Anterior cingulate cortex (tissue), 58 donors: ENCODE measurements at places on chromosomes 3 and 15.

DNA sequence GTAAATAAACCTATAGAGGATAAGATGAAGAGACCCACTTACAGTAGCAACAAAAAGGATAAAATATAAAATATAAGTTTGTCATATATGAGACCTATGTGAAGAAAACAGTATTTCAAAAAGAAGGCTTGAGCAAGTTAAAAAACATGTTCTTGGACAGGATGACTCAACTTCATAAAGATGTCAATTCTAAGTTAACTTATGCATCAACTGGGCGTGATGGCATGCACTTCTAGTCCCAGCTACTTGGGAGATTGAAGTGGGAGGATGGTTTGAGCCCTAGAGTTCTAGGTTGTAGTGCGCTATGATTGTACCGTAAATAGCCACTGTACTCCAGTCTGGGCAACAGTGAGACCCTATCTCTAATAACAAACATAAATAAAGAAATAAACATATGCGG is 59.7 kb downstream of the PDCD6IP start:
- DNase-seq = no peak

DNA sequence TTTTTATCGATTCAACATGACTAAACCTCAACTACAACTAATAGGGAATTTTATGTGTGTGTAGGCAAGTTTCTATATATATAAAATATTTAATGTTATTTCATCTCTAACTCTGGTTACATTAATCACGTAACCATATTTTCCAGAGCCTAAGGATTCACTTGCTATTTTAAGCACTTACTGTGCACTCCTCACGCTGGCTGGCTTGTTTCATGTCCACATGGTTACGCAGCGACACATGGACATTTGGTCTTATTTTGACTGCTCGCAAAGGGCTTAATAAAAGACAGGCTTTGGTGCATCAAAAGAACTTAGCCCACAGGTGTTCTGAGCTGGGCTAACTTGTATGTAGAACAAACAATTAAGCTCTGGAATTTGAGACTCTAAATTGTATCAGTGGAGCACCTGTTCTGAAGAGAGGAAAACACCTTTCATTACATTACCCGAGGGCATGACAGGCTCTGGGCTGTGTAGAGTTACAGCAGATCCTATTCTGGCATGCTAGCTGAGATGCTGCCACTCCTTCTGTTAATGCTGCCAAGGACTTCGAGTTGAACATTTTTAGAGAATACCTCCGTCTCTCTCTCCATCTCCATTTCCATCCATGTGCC is 130.0 kb upstream of the NR2F2 start:
- DNase-seq = no peak

- DNase-seq = no peak
These were observed 1.3 kb downstream of the GNAT1 start for GRCh38 chr3:50192689-50193141.

GRCh38 chr3:100087198-100087597 is 27.1 kb downstream of the FILIP1L start:
- no peak for DNase-seq

DNA sequence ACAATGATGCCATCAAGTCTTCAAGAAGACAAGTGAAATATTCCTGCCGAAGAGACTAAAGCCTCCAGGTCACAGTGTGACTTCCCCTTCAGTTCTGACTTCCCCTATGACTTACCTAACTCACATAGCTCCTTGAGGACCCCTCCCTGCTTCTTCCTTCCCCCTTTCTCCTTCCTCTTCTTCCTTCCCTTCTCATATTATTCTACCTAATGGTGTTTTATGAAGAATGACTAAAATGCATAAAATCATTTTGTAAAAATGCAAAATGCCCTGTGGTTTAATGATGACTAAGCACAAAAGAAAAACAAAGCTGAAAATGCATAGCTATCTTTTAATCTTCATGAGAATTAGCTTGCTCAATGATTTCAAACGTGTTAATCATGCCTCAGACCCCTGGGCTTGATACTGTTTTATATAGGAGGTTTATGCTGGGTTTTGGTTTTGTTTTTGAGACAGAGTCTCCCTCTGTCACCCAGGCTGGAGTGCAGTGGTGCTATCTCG is 26.1 kb upstream of the TM4SF4 start:
- no peak for DNase-seq

DNA sequence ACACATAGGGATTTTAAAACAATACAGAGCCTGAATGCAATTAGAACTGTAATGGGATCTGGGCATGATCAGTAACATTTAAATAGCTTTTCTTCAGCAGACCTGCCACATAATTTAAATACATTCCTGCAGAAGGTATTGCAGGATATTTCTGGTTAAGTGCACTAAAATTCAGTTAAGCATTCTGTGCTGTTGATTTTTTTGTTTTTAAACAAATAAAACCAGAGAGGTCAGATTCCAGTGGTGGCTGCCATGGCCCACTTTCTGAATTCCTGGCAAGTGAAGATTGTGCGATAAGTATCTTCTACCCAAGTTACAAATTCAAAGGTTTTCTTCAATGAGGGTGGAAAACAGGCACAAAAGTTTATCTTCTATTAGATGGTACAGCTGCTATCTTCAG is 98.7 kb downstream of the RAP2B start:
- no peak for DNase-seq

DNA sequence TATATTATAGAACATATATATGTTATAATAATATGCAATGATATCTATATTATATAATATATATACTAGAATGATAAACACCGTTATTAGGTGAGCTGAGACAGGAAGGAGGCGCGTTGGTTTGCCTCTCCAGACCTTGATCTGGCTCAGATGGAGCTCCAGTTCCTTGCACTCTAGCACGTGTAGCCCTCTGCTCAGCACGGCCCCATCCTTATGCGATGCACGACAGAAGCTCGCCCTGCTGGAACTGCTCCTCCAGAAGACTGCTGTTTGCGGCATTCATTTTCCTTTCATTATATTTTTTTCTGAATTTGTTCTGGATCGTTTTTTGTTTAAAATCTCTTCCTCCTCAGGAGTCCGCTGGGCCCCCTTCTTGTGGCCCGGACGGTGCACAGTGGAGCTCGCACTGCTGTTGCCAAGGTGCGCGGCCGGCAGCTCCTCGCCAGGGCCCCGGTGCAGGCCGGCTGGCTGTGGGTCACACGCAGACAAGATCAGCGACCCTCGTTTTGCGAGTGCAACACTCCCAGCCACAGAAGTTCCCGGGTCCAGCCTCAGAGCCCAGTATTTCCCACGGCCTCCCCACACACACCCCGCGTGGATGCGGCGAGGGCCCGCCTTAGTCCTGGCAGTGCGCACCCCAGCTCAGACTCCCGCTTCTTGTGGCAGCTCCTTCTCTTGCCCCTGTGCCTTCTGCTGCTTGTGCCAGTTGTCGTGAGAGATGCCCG is 112.2 kb downstream of the CHL1 start:
- DNase-seq = no peak

DNA sequence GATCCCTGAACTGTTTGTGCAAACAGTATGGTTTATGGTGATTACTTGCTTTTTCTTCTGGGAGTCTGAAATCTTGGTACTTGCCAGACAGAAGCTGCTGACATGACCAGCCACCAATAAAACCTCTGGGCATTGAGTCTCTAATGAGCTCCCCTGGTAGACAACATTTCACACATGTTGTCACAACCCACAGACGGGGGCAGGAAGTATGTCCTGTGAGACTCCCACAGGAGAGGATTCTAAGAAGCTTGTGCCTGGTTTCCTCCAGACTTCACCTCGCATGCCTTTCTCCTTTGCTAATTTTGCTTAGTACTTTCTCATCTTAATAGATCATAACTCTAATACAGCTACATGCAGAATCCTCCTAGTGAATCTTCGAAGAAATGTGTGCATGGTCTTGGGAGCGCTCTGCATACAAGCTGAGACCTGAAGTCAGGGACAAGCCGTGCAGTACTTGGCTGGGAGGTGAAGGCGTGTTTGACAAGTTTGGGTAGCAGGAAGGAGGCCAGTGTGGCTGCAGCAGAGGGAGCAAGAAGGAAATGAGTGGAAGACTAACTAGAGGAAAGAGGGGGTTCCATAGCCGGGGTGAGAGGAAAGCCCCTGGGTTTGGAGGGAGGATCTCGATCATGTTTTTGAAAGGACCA is 49.0 kb downstream of the B3GNT5 start:
- DNase-seq = no peak

DNA sequence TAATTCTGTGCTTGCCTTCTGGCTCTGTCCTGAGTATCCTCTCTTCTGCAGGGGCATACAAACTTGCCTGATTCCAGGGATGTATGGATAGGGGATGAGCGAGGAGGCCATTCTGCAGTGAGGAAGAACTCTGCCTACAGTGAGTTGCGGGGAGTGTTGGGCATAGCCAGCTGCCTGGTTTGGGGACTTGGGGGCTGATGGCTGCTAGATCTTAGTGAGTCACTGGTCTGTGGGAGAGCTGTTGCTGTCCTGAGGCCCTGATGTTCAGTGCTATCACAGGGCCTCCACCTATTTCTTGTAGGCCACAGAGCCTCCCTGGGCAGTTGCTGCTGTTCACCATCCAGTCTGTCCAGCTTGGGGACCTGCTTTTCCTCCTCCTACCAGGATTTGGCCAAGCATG is 20.3 kb downstream of the CDAN1 start:
- DNase-seq = no peak

- DNase-seq = no peak
These were observed 74.8 kb downstream of the DNASE1L3 start for GRCh38 chr3:58135712-58136543.
